ENCODE measurements at places on chromosomes 4 and X.

DNA sequence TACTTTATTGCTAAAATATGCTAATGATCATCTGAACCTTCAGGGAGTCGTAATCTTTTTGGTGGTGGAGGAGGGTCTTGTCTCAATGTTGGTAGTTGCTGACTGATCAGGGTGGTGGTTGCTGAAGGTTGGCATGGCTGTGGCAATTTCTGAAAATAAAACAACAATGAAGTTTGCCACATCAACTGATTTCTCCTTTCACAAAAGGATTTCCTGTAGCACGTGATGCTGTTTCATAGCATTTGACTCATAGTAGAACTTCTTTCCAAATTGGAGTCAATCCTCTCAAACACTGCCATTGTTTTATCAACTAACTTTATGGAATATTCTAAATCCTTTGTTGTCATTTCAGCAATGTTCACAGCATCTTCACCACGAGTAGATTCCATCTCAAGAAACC is 19.3 kb downstream of the DDIT4L start:
- no peak for DNase-seq

DNA sequence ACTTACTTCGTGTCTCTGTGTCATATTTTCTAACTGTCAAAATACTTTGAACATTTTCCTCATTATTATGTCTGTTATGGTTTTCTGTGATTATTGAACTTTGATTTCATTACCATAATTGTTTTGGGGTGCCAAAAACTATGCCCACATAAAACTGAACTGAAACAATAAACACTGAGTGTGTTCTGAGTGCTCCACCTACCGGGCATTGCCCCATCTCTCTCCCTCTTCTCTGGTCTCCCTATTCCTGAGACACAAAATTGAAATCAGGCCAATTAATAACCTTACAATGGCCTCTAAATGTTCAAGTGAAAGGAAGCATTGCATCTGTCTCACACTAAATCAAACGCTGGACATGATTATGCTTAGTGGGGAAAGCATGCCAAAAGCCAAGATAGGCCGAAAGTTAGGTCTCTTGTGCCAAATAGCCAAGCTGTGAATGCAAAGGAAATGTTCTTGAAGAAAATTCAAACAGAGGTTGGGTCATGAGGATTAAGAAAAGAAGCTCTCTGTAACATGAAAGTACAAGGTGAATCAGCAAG is 972.3 kb downstream of the PCDH7 start:
- peak; percentile 6 for DNase-seq

GRCh38 chr4:25694466-25694865 is 38.8 kb downstream of the SLC34A2 start:
- DNase-seq = no peak

DNA sequence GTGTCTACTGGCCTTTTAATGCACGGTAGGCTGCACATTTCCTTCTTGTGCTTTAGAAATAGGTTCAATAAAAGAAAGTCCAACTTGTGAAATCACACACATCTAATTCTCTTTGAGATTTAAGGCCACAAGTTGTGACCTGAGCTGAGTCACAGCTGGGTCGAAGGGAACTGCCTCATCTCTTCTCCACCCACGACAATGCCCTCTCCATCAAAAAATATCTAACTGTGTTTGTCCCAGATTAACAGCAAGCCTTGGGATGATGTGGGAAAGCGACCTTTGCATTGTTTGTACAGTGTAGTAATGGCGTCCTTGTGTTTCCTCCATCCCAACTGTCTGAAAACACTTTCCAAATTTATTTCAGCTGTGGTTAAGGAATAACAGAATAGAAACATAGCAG is 168.9 kb downstream of the AMELX start:
- DNase-seq = no peak

DNA sequence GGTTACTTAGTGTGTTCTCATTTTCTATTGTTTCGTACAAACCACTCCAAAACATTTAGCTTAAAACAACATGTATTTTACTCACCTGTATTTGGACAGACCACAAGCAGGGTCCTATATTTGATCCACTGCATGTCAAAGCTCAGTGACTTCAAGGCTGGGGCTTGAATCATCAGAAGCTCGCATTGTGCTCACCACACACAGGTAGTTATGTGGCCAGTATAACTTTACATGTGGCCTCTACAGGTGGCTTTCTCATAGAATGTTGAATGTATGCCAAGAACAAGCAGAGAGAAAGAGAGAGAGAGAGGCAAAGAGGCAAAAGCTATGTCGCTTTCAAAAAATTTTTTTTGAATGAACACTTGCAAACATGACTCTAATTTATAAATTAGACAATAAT is 107.6 kb downstream of the QRFPR start:
- no peak for DNase-seq

GRCh38 chrX:29382811-29383210 is 795.6 kb downstream of the IL1RAPL1 start:
- no peak for DNase-seq

Measured in NAMALWA (cell line).